ENCODE measurements at places on chromosomes 3 and 15.
A peak's percentile ranks its signal among the peaks of the same experiment; 100 is the strongest.

- no peak for DNase-seq
Measured at GRCh38 chr3:95905182-95905581, 909.2 kb upstream of the EPHA6 start.

- DNase-seq: no peak
Measured at GRCh38 chr3:43330981-43331380, 44.6 kb downstream of the SNRK start.

DNA sequence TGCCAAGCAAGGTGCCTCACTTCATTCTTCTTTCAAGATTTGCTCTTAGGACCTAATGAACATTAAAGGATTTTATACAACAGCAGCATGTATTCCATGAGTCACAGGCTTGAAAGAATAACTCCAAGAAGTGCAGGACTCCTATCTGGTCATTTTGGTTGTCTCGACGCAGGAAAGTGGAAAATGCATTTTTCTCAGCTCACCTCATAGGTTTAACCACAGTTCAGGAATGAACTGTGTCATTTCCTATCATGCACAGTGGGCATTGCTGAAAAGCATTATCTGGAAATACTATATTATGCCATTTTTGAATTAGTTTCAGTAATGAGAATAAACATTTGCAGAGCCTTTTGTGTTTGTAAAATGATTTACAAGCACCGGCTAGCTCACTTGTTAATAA is 98.7 kb upstream of the BFSP2 start:
- no peak for DNase-seq

DNA sequence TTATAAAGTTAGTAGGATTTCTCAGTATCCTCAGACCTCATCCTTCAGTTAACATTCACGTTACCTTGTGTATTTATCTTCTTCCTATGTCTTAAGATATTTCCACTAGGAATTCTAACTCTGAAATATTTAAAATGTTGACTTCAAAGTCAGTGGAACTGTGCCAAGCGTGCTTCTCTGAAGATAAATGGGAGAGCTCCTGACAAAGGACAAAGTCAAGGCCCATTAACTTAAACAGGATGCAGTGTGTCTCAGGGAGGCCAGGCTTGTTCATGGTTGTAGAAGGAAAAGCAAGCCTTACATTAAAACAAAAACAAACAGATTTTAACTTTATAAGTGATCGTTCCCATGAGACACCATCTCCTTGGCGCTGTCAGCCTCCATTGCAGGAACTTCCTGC is 41.5 kb downstream of the ABHD17C start:
- DNase-seq: peak; percentile 34

- no peak for DNase-seq
Measured at GRCh38 chr3:188854772-188855149, 317.0 kb upstream of the TPRG1 start.

GRCh38 chr15:67778968-67779548 is 46.3 kb upstream of the SKOR1 start:
- DNase-seq: no peak

GRCh38 chr3:4380013-4380412 is 76.8 kb downstream of the SETMAR start:
- no peak for DNase-seq

GRCh38 chr3:7728566-7729519 is 772.8 kb upstream of the LMCD1 start:
- no peak for DNase-seq

DNA sequence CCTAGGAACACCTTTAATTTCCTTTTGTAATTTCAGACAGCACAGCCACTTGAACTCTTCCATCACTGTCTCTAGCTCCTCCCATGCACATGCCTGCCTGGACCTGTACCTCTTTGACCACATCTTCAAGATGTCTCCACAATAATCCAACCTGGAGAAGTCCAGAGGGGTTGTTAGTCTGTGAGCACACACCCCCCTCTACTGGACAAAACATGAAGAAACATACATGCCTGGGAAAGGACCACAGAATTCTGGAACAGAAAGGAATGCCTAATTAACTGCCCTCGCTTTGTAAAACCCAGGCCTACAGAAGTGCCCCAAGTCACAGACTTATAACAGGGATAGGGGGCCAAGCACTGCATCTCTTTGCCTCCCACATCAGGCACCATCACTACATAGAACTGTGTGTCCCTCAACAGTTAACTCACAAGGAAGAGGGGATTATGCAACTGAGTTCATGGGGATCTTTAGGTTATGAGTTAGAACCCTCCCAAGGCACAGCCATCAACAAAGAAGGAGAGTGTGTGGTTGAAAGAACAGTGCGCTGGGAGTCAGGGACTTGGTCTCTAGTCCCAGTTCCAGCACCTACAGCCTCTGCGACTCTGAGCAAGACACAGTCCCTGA is 61.7 kb downstream of the FMN1 start:
- peak; percentile 63 for DNase-seq

DNA sequence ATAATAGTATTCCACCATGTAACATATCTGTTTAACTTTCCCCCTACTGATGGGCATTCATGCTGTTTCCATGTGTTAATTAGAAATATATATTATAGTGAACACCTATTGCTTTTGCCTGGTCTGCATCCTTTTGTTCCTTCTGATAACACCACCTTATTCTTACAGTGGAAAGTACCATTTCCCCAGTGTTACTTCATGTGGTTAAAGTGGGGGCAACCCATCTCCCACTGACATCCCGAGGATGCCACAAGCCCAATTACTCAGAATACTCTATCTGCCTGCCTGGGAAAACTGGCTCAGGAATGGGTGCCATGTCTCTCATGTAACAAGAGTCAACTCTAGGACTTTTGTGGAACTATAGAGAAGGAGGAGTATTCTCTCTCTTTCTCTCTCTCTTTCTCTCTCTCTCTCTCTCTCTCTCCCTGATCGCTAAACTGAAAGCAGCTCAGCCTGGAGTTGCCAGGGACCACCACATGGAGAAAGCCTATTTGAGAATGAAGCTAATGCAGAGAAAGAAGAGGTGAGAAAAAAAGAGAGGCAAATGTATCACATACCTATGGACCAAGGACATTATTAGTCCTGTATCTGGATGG is 66.4 kb upstream of the PPIB start:
- DNase-seq: no peak

DNA sequence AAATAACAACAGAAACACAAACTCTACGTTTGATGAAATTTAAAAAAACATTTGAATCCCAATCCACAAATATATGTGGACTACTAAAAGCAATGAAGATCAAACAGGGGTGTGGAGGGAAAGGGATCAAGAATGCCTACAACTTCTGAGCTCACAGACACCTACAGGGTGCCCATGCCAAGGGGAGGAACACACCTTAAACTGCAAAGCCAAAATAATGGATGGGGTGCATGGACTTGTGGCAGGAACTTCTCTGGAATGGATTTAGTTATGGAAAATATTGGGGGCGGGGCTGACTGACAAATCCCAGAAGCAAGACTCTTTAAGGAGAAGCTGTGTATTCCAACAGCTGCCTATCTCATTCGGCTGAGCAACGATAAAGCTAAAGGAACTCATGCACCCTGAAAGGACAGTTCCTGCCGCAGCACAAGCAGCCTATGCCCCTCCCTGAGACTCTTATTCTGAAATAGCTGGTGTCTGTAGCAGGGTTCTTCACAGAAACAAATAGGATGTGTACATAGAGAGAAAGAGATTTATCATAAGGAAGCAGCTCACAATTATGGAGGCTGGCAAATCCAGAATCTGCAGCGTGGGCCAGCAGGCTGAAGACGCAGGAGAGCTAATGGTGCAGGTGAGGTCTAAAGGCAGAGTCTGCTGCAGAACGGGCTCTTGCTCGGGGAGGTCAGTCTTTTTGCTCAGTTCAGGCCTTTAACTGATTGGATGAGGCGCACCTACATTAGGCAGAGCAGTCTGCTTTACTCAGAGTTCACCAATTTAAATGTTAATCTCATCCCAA is 24.5 kb upstream of the PLA2G4D start:
- DNase-seq: peak; percentile 88

DNA sequence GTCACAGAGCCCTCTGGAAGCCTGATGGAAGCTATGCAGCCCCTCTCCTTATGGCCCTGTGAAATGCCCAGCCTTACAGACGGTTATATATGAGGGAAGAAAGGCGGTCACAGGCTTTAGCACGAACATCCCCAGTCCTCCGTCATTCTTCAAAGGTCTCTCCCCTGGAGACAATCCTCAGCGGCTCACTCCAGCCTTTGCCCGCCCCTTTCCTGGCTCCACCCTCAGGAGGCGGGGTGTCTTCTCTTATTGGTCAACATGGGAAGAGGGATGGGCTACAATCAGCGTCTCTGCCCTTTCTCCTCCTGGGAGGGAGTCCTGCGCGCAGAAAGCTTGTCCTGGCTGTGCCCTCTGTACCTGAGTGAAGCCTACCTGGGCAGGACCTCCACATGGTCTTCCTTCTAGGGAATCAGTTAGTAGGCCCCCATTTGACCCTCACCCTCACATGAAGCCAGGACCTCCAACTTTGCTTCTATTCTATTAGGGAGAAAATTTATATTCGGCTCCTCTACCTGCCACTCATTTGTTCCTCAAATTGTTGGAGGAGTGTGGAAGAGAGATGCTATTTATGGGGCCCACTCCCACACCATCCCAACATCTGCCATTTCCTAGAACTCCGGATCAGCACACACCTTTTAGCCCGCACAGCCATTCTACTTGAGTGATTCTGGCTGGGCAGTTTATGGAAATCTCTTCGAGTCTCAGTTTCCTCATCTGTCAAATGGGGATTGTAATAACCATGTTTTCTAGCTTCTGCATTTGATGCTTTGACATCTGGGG is 112.9 kb upstream of the SLC6A11 start:
- DNase-seq: no peak

DNA sequence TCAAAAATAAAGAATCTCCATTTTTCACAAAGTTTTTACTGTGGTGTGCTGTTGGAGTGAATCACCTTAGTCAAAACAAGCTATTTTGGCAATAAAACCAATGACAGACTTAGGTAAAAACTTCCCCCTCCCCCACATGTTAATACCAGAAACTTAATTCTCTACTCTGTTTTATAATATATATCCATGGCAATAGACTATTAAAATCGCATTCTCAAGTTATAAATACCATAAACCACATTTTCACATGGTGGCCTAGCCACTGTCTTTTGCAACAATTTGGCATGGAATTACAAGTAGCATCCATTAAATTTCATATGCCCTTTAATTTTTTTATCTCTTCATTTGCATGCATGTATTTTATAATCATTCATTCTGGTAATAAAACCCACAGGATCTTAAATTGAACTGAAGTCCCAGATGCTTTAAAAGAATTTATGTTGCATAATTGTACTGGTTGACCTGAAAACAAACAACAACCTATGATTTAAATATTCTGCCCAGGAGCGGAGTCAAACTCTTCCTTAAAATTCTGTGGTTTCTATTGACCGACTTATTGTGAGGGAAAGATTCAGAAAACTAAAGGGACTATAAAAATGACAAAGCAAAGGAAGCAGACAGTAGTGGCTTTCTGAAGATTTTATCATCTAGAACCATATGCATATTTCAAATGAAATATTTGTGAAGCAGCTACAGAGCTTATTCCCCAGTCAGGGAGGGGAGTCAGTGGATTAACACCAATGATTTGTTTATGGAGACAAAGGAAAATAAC is 229.0 kb upstream of the TBL1XR1 start:
- DNase-seq: no peak

DNA sequence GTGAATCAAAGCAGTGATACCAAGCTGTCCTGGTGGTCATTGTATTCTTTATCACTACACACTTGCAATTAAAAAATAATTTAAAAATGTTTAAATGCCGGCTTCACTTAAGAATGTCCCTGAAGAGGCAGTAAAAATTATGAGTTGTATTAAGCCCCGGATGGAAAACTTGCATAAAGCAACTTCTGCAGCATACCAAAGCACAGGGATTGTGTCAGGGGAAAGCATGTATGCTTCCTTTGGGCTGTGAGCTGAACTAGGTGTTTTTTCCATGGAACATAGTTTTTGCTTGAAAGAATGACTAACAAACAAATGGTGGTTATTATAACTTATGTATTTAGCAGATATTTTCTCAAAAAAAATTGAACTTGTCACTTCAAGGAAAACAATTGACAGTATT is 143.1 kb downstream of the ARNT2 start:
- no peak for DNase-seq

DNA sequence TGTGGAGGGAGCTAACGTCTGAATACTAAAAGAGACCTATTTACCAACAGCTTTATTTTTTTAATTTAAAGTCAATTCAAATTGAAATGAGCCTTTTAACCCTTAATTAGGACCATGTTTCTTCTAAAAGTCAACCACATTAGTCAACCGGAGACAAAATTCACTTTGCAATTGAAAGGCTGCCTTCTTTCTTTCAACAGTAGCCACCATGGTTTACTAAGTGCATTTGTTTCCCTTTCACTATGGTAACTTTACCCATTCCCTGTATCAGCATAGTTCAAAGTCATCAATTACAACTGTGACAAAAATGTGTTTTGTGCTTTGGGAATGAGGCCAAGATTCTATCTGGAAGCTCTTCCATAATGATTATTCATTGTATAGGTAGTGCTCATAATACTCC is 225.4 kb downstream of the EPHA3 start:
- DNase-seq: no peak

GRCh38 chr3:57141719-57142410 is 23.3 kb downstream of the IL17RD start:
- DNase-seq: no peak

DNA sequence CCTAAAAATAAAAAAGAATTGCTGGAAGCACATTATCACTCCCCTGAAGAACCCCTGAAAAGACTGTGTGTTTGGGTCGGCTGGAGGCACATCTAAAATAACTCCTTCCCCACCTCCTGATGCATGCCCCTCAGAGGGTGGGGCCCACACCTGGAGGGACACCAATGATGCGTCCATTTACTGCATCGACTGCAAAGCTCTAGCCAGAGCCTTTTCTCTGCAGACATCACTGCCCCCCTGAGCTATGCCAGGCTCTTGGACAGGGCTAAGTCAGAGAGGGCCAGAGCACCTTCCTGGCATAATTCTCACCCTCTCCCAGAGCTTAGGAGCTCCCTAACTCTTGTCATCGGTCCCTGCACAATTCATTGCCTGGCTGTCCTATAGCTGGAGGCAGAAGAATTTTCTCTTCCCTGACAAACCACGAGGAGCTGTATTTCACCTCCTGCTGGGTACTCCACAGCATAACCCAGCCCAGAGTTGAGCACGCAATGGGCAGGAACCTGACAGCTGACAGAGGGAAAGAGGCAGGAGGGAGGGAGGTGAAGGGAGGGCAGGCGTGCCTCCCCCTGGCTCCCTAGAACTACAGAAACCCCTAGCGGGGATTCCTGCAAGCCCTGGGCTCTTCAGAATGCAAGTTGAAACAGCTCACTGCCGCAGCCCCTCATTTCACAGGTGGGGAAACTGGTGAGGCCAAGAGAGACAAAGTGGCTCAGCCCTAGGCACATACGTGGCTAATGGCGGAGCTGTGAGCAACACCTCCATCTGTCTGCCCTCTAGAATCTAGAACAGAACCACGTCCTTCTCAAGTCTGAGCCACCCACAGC is 46.6 kb downstream of the XXYLT1 start:
- no peak for DNase-seq

DNA sequence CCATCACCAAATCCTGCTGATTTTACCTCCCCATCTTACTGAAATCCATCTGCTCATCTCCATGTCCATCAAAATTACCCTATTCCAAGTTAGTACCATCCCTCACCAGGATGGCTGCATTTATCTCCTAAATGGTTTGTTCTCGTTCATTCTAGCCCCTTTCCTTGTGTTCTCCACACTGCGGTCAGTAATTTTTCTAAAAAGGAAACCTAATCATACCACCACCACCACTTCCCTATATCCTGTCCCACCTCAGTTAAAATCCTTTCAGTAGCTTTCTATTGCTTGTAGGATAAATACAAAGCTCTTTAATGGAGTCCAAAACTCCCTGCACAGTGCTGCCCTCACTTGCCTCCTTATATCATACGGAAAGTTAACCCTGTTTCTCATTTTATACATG is 51.1 kb downstream of the UACA start:
- no peak for DNase-seq

Data from NCI-H510A treated with DMSO at 0.1 percent for 48 hours (cell line).